NCI-H526 (cell line): ENCODE measurements at places on chromosomes 6 and 20.
A peak's percentile ranks its signal among the peaks of the same experiment; 100 is the strongest.

GRCh38 chr20:54665812-54666211 is 190.4 kb downstream of the DOK5 start:
- DNase-seq: no peak

- DNase-seq: peak; percentile 51
Observed at GRCh38 chr6:1624058-1624850, 14.5 kb downstream of the FOXC1 start.

DNA sequence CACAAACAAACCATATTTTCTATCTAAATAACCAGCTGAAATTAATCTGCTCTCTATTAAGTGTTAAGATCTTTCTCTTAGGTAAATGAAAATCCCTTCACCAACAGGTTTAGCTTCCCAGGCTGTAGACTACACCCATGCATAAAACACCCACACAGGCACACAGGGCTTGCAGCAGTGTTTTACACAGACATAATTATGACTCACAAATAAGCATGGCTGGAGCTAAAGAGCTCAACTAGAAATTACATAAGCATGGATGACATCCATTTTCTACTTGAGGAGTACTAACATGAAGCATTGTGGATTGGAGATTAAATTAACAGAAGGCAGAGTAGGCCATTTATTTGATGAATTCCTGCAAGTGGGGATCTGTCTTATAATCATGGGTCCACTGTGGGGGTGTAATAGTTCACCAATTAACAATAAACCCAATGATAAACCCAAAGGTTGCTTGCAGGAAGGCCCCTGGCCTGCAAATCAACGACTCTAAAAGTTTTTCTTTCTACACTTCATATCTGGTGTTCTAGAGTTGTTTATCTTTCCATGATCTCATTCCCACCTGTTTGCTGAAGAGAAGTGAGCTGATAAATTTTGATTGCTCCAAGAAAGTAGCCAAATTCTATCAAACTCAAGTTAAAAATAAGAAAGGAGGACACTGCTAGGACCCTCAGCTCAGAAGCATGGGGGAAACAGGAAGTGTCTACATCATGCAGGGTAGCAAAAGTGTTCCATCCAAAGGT is 33.8 kb upstream of the E2F3 start:
- DNase-seq: no peak

DNA sequence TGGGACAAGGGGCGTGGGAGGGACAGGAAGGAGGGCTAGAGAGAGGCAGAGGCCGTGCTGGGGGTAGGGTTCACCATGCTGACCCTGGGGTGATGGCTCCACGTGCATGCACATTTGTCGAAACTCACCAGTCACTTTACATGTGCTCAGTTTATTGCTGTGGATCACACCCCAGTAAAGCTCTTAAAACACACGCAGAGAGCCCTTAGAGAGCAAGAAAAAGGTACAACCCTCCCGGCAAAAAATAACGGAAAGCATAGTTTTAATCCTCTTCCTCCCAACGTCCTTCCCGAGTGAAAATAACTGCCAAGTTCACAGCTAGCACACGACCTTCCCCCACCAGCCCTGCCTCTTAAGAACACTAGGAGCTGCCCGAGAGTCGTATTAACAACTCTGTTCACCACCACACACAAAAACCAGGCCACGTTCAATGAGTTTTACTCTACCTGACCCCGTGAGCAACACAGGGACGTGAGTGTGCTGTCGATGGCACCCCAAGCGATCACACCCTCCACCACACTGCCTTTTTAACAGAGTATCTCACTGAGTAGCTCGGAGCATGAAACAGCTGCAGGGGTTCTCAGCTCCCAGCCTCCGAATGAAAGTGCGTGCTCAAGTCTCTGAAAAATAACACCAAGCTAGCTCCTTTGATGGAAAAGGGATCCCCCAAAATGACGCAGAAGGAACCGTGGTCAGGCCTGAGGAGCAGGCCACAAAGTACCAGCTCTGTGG is 39.7 kb downstream of the TAF4 start:
- peak; percentile 39 for DNase-seq

DNA sequence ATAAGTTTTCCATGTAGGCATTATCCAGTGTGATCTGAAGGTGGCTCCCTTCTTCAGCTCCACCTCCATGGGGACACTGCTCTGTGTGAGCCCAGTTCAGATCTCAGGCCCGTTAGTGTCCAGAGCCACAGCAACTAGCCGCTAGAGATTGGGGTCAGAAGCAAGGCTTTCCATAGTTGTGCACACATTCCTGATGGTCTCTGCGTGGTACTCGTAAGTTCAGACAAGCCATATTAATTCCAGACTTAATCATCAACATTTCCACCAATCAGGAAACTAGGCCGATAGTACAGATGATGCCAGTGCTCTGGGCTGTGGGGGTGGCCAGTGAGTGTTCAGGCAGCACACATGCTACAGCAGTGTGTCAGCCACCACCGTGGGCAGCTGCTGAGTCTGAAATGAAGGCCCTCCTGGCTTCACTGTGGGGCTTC is 17.5 kb upstream of the SYNCRIP start:
- no peak for DNase-seq

GRCh38 chr20:35954907-35955251 is 577 bp upstream of the SCAND1 start:
- DNase-seq: peak; percentile 79

GRCh38 chr20:20593447-20594170 is 118.8 kb downstream of the RALGAPA2 start:
- peak; percentile 77 for DNase-seq

- peak; percentile 28 for DNase-seq
Observed at GRCh38 chr20:38034108-38034649, 633 bp downstream of the RPRD1B start.

GRCh38 chr20:62758226-62758912 is 37.9 kb upstream of the MRGBP start:
- no peak for DNase-seq

DNA sequence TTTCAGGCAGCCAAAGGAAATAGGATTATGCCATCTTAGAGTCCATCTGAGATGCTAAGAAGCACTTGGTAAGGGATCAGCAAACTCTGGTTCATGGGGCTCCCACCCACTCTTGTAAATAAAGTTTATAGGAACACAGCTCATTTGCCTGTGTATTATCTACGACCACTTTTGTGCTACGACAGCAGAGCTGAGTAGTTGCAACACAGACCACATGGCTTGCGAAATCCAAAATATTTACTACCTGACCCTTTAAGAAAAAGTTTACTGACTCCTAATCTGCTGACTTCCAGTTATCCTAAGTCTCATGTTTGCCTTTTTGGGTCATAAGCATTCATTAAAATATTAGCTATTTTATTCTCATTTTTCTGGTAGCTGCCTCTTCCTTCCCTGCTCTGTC is 859.0 kb downstream of the QKI start:
- no peak for DNase-seq

- peak; percentile 11 for DNase-seq
Observed at GRCh38 chr6:113980937-113981554, 10.1 kb upstream of the HDAC2 start.

GRCh38 chr6:24918641-24919055 is 17.1 kb downstream of the RIPOR2 start:
- peak; percentile 94 for DNase-seq

DNA sequence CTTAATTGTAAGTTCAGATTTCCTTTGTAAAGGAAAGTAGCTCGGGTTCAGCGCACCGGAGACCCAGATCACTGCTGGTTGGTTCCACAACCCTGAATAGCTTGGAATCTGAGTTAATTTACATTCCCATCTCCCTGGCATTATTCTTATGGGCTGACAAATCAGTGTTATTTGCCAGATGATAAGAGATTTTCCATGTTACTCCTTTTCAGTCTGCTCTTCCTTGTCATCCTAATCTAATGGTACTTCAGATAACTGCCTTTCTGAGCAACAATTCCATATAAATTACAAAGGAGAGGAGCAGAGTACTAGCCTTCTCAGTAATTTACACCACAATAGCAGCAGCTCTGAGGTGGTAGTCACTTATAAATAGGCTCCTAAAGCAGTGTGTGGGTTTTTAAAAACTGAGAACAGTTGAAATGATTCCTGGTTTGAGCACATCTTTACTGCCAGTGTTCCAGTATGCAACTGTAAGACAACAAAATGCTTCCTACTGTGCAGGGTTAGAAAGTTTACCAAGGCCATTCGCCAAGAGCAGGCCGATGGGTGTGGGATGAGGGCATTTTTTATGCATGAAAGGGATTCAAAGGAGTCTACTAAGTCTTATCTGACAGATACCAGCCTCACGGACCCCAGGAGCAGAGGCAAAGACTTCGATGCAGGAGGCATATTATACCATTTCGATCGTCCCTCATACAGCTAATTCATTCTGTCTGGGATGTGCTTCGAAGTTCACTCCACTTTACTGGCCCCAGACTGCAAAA is 89.7 kb downstream of the NDUFAF5 start:
- peak; percentile 19 for DNase-seq
